CD4-positive, alpha-beta T cell treated with Interleukin-15 for 1 hour (primary cell): ENCODE measurements at places on chromosomes 5 and 9.

DNA sequence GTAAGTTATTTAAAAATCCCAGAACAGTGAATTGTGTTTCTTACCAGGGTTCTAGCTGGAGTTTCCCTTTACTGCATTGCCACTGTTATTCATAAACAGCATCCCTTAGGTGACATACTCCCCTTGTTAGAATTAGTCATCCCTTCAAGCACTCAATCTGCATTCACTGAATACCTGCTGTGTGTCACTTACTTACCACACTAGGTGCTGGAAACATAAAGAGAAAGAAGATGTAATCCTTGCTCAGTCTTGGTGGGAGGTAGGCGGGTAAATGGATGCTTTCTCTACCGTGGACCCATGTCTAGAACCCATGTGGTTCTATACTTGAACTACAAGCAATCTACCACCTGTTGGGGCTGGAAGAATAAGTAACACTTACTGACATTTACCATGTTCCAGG is 371.6 kb downstream of the KDM4C start:
- DNase-seq, result no peak

DNA sequence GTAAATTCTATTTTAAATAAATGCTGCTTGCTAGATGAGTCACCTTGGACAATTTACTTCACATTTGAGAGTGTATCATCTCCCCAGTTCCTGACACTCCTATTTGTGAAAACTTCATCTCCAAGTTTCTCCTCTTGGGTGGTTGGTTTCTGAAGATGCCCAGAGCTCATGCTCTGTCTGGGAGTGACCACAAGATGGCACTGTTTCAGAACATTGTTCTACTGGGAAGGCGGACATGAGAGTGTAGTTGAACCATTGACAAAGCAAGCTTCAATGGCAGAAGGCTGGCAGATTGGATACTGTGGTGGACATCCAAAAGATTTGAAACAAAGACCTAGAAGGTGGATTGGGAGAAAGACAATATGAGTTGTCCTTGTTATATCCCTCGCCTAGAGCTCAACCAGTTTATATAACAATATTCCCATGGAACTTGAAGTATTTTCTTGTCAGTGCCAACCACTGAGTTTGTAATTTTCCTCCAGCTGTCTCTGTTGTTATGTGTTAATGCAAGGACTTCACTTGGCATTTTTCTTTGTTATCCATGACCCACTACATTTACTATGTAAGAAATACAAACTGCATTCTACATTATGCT is 234.3 kb upstream of the ANKH start:
- DNase-seq, result no peak

DNA sequence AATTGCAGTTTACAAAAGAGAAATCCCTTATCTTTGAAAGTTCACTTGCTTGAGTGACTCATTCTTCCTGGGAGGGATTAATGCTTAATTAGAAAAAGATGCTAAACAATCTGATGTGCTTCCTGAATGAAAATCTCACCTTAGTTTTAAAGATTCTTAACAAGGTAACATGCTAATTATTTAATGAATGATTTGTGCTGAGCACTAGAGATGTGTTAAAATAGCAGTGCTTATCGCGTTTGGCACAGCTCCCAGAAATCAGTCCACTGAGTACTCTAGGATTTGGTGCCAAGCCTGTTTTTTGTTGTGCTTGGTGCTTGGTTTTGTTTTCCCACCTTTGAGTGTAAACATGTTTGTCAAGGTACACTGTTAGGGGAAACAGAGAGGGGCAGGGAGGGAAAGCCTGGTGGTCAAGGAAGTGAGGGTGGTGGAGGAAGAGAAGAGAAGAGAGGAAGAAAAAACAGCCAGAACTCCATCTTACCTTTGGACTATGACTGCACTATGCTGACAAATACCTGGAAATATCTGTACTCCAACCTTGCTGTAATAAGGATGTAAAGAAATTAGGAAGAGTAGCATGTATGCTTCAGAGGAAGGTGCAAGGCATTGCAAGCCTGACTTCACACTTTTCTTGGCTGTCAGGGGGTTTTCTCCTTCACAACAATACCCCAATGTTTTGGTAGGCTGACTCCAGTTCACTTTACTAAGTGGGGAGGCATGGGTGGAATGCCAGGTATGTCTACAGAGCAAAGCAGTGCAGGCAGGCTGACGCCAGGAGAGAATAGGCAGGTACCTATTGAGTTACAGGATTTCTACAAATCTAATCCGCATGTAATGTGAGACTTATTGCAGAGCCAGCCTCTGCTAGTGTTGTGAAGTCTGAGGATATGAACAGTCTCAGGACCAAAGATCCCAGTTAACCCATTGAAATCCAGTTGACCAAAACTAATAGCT is 157.2 kb upstream of the ISL1 start:
- no peak for DNase-seq

- DNase-seq, result no peak
These were observed 485.6 kb upstream of the NUDT12 start for GRCh38 chr5:104048231-104048630.

DNA sequence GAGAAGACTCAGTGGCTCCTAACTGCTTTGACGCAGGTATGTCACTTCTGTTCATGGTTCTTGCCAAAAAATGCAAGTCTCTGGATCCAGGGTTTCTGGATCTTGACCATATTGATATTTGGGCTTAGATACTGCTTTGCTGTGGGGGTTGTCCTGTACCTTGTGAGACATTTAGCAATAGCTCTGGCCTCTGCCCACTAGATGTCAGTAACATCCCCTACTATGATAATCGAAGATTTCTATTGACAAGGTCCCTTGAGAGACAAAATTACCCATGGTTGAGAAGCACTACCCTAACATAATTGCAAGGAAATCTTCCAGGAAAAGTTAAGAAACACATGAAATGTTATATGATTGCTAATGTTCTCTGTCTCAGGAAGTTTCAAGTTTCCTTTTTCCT is 285.4 kb downstream of the TMEM232 start:
- DNase-seq, result no peak

GRCh38 chr9:137150617-137151457 is 11.9 kb downstream of the GRIN1 start:
- peak; percentile 49 for DNase-seq

DNA sequence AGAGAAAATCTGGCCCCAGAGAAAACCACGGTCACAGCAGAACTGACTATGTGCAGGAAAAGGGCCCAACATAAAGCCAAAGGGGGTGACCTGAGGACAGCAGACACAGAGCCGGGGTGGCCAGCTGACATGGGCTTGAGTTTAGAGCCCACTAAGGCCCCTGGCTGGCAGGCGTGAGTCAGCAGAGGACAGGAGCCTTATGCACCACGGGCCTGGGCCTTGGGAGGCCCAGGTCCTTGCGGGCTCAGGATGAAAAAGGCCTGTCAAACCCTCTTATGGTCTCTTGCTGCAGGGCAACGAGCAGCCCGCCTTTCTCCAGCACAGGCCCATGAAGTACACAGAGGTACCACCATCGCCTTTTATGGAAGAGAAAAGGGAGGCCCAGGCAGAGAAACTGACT is 19.7 kb downstream of the STK10 start:
- DNase-seq, result no peak

- no peak for DNase-seq
These were observed 132.5 kb upstream of the ADRA1B start for GRCh38 chr5:159783726-159784247.

- no peak for DNase-seq
These were observed 15.2 kb upstream of the HAND1 start for GRCh38 chr5:154493274-154493673.

DNA sequence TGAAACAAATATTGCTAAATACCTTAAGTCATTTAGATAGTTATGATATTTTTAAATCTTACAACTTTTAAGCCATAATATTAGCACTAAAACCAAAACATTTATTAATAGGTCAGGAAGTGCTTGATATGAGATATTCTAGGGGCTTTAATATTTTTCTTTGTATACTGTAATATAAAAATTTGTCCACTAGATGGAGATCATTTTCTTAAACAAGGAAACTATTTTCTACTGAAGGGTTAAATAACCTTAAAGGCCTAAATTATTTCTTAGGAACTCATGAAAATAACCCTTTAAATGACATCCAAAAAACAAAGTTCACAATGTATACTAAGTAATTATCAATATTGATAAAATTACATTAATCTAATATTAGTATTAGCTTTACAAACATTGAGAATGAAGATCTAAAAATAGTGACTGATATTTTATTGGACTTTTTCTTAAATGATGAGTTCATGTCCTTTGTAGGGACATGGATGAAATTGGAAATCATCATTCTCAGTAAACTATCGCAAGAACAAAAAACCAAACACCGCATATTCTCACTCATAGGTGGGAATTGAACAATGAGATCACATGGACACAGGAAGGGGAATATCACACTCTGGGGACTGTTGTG is 635.7 kb downstream of the RAB3C start:
- no peak for DNase-seq

- DNase-seq, result no peak
These were observed 56.4 kb downstream of the BARX1 start for GRCh38 chr9:93898502-93899426.

- DNase-seq, result no peak
These were observed 82.4 kb downstream of the MRPS30 start for GRCh38 chr5:44891116-44891515.

DNA sequence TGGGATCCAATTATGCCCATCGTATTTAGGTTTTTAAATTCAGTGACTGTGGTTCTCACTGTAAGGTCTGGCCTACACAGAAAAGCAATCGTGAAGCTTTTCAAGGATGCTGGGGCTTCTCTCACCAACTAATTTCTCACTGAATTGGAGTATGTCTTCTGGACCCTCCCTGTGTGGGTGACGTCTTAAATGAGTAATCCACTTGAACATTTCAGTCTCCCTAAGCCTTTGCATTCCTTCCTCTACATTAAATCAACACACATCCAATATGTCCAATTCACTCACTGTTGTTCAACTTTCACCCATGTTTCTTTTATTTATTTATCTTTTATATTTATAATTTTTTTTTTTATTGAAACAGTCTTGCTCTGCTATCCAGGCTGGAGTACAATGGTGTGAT is 12.5 kb upstream of the BTF3 start:
- DNase-seq, result no peak

- no peak for DNase-seq
These were observed 243.9 kb downstream of the IRX2 start for GRCh38 chr5:2507611-2508010.

DNA sequence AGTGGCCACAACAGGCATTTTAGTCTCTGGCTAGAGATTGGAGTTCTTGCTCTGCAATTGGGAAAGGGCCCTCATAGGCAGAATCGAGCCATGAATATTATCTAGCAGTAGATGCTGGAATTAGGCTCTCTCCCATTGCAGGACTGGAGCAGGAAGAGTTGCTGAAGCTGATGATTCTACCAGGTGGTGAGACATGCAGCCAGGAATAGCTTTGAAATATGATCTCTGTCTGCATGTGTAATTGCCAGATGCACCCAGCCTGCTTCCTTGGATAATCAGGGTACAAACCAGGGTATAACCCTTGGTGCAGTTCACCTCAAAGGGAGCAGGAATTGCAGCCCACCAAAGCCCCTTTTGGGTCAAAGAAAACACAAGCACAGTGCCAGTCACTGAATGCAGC is 211.4 kb upstream of the FTMT start:
- no peak for DNase-seq

GRCh38 chr9:101034222-101034621 is 5.7 kb downstream of the PLPPR1 start:
- no peak for DNase-seq

DNA sequence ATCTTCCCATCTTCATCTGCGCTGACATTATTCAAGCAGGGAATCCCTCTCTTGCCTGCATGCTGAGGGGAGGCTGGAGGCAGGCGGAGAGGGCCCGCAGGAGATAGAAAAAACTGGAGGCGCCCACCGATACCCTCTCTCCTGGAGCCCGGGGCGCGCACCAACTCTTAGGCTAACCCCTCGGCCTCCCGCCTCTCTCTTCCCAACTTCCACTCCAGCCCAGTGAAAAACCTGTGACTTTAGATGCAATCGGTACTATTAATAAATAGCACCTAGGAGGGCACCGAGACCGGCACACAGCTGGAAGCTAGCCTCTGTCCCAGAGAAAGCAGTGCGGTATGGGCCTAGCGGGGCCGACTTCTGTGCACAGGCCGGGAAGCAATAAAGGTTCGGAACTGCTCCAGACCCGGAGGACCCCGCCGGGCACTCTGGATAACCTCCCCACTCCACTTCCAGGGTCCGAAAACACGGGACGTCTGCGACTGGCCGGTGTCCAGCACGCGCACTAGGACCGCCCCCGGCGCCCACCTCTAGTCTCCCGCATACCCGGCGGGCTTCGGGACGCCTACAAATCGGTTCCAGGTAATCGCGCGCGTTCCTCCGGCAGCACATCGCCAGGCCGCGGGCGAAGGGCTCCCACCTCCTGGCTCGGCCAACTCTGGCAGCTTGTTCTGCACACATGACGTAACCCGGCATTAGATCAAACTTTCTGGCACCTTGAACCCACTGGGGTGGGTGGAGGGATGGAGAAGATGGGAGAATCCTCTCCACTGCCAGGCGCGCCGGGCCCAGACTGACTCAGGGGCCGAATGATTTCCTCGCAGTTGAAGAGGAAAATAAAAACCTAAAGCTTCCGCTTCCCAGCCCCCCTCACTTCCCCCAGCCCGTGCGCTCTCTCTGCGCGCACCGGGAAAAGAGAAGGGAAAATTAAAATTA is 1.4 kb downstream of the EFNA5 start:
- no peak for DNase-seq

GRCh38 chr5:61098251-61098995 is 63.8 kb downstream of the SMIM15 start:
- no peak for DNase-seq

DNA sequence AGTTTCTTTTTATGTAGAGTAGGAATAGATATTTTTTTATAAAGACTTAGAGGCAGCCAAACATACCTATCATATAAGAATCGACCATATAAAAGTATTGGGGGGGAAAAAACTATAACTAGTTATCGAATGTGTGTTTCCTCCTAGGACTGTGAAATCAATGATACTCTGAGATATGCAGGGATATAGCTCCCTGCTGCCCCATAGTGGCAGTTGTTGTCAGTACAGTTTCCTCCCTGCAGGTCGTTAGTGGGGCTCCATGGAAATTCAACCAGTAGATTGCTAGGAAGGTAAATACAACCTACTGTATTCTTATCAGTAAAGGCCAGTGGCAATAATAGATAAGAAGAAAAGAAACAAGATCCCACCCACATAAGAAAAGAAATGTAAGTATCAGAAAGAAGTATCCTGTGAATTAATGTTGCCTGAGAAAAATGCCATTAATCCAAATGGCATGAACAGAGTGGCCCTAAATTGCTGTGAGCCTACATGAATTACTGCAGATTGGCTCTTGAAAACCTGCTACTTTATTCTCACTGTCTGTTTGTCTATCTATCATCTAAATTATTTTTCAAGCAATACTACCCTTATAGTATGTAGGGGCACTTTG is 136.9 kb upstream of the FBN2 start:
- DNase-seq, result no peak

GRCh38 chr9:94157050-94157801 is 73.0 kb downstream of the PTPDC1 start:
- no peak for DNase-seq

- no peak for DNase-seq
These were observed 6.2 kb downstream of the GLRX start for GRCh38 chr5:95816341-95816740.

- DNase-seq, result no peak
These were observed 33.9 kb downstream of the TRIP13 start for GRCh38 chr5:926417-927171.
